ENCODE measurements at places on chromosomes 5 and 9.

DNA sequence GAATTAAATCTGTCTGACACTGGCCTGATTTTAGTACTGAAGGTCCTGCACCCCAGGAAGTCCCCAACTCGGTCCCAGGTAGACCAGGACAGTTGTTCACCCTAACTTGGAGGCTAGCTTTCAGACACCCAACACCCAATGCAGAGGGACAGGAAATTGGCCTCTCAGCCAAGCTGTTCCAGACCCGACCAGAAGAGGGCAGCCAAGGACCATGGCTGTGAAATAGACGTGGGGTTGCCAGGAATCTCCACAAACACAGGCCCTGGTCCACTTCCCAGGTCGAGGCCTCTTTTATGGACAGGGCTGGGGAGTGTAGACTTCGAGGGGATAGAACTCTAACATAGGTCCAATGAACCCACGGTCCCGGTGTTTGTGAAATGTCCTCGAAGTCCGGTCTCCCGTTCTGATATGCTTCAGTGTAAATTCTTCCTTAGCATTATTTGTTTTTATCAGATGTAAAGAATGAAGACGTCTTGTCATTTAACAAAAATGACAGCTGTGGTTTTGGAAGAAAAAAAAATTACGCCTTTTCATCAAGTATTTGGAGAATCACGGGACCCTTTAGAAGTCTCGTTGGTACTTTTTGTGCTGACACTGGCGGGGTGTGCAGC lies 260.3 kb upstream of the ADAMTS16 start:
- DNase-seq, result peak; percentile 14

DNA sequence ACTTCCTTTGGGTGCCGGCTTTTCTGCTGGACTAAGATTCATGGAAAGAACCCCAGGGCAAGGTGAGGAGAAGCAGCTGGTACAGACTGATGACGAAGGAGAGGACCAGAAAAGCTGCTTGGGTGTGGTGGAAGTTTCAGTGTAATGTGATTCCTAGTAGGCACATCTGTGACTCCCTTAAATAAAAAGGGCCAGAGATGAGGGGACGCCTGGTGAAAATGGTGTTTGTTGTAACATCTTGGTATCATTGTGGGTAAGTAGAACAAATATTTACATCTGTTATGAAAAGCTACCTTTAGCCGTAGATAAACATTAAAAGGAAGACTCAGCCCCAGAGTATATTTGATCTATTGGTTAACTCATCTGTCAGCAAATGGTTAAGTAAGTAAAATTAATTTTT lies 33.8 kb downstream of the OTULINL start:
- DNase-seq, result no peak

GRCh38 chr9:14485366-14485765 lies 171.4 kb upstream of the NFIB start:
- DNase-seq, result no peak

DNA sequence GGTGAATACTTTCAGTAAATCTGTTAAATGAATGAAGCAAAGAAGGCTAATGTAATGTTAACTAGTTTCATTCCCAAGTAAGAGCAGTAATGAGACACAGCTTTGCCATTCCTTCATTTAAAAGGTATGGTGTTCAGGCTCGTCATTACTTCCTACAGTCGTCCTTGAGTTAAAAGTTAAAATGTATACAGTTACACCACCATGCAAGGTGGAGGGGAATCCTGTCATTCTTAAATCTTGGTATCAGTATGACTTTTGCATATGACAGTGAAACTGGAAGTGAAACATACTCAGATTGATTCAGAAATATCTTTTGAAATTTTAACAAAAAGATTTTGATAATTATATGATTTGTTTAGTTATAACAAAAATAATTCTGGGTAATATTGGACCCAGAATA lies 25.9 kb downstream of the MTRR start:
- no peak for DNase-seq

DNA sequence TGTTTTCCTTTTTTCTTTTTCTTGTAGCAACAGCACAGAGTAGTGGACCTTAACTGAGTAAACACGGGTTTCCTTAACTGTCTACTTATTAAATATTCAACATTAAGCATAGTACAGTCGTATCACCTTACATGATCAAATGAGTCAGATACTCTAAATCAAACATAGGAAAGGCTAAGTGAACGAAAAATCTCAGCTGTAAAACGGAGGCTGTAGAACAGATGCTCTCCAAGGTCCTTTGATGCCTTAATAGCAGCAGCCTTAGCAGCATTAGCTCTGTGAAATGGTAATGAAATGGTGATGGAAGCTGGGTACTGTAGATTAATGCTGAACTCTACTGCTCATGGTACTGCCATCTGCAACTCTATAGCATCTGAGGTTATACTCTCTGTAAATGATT lies 1433.3 kb upstream of the C9orf72 start:
- no peak for DNase-seq

Measured in stimulated activated CD8-positive, alpha-beta memory T cell treated with anti-CD3 and anti-CD28 coated beads, Interleukin-7, amount 100 ng/mL, for 24 hours (primary cell).